Small intestine (tissue), 16 donors: ENCODE measurements at places on chromosomes 5 and 9.

GRCh38 chr9:127578627-127578951 is 33.5 kb upstream of the STXBP1 start:
- DNase-seq, result no peak

GRCh38 chr9:135671591-135672041 is 8.5 kb downstream of the LCN9 start:
- no peak for DNase-seq

DNA sequence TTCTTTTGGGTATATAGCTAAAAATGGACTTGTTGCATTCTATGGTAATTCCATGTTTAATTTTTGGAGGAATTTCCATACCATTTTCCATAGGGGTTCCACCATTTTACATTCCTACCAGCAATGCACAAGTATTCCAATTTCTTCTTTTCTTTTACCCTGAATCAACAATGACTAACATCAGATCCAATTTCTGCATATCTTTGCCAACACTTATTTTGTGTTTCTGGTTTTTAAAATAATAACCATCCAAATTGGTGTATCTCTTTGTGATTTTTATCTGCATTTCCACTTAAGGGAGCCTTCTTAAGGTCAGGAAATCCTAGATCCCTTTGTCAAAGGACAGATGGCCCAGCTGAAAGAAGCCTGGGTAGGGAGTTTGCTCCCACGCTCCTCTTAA is 29.5 kb upstream of the SMU1 start:
- DNase-seq, result no peak

DNA sequence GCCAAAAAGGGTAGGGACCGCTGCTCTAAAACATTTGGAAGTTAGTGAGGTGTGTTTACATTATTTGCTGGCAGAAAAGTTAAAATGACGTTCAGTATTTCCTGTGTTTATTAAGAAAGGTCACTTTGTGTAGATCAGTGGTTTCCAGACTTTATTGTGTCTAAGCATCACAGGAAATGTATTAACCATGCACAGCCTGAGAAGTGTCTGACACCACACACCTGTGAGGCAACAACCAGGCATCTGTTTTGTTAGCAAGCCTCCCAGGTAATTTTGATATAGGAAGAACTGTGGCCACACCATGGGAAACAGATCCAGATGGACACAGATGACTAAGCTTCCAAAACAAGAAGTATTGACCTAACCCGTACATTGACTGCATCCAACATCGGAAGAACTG is 12.0 kb downstream of the TTC1 start:
- no peak for DNase-seq

GRCh38 chr5:143134269-143134668 is 269.2 kb downstream of the NR3C1 start:
- no peak for DNase-seq

DNA sequence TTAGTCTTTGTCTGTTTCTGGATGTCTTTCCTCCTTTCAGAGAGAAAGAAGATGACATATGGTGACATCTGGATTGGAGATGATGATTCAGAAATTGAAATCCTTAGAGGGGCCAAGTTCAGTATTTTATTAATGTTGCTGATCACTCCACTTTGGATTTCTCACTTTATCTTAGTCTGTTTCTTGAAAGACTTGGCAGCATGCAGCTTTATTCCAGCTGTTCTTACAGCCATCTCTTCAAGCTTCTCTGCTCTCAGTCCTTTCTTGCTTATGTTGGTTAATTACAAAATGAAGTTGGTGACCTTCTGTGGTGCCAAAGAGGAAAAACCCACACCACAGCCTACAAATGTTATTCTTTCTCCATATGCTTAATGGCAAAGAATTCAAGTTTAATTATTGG is 62.1 kb downstream of the SNCAIP start:
- DNase-seq, result no peak
